ENCODE measurements at places on chromosomes 1 and 21. TPM values are rescaled to one million over a fixed set of nuclear protein-coding genes. Genes with fewer than 3 reads are reported as not detected.
A peak's percentile ranks its signal among the peaks of the same experiment; 100 is the strongest.

DNA sequence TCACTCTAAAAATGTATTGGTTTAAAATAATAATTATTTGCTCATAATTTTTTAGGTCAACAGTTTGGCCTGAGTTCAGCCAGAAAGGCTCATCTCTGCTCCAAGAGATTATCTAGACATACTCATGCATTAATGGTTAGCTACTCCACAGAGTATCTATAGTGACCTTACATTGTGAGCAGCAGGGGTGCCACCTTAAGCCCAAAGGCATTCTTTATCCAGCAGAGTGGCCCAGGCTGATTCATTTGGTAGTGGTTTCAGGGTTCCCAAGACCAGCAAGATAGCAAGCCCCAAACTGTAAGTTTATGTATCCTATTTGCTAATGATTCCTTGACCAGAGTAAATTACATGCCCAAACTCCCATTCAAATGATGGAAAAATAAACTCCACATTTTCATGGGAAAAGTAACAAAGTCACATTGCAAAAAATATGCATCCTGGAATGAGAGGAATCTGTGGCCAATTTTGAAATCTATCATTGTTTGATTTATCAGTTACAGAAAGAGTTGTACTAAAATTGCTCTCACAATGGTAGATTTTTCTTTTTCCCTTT lies 182.6 kb upstream of the KCNK2 start:
- no peaks in the 10 kb centered on the region for H3K4me1 ChIP-seq
- H3K27ac ChIP-seq: no peak overlapping the region
- no peaks in the 10 kb centered on the region for H3K27me3 ChIP-seq
- H3K4me3 ChIP-seq: no peak overlapping the region
- no peaks in the 10 kb centered on the region for H3K36me3 ChIP-seq

Gene SLC45A3
- total RNA-seq: 5.3 TPM

DNA sequence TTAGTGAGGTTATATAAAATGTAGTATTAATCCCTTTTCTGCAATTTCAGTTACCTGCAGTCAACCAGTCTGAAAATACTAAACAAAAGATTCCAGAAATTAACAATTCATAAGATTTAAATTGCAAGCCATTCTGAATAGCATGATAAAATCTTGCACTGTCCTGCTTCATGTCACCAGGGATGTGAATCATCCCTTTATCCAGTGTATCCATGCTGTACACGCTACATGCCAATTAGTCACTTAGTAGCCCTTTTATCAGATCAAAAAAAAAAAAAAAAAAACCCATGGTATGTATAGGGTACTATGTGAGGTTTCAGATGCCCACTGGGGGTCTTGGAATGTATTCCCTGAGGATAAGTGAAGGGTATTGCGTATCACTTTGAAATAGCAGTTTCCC lies 191.3 kb upstream of the HP1BP3 start:
- H3K27ac ChIP-seq: no peak overlapping the region
- H3K4me3 ChIP-seq: no peak overlapping the region
- DNase-seq: no peak
- no peaks in the 10 kb centered on the region for H3K36me3 ChIP-seq
- H3K4me1 ChIP-seq: peaks cover 11% of the 10 kb centered on the region

Gene SLC25A44
- total RNA-seq: 23.7 TPM

GRCh38 chr1:158147401-158147800 lies 33.3 kb upstream of the CD1D start:
- no peak overlapping the region for H3K4me3 ChIP-seq
- H3K36me3 ChIP-seq: no peaks in the 10 kb centered on the region
- no peak overlapping the region for H3K27ac ChIP-seq

Gene MATN1
- 1.5 TPM for total RNA-seq

Gene VAV3
- 6.9 TPM for total RNA-seq

DNA sequence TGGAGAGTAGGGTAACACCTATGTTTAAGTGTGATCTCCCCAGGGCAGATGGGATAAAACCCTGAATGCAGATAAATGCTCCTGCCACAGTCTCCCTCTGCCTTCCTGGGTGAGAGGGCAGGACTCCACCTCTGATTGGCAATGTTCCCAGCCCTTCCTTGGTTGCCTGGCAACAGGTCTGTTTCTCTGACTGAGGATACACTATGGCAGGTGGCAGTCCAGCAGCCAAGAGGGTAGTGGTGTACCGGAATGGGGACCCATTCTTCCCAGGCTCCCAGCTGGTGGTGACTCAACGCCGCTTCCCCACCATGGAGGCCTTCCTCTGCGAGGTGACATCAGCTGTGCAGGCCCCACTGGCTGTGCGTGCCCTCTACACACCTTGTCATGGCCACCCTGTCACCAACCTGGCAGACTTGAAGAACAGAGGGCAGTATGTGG lies at the start of gene DCDC2B:
DCDC2B (plus strand) TSS at position 199 of the 438 bp plus-strand sequence; CDS start at position 204, 5 bp downstream.
- no peak within 1 kb of the TSS for H3K4me3 ChIP-seq
- no peak within 1 kb of the TSS for H3K27ac ChIP-seq
- no peaks in the 10 kb centered on the region for H3K27me3 ChIP-seq

Gene SLC50A1
- 22.2 TPM for total RNA-seq

GRCh38 chr1:223700942-223701637 lies 11.2 kb upstream of the CAPN2 start:
- no peak for DNase-seq
- peak overlapping the region; percentile 59 for H3K4me3 ChIP-seq
- H3K27me3 ChIP-seq: no peaks in the 10 kb centered on the region
- H3K36me3 ChIP-seq: no peaks in the 10 kb centered on the region
- peak overlapping the region; percentile 97 for H3K27ac ChIP-seq

- no peak overlapping the region for H3K27ac ChIP-seq
- no peak for DNase-seq
- H3K4me1 ChIP-seq: no peaks in the 10 kb centered on the region
Observed at GRCh38 chr1:30159015-30159414, 564.4 kb downstream of the MATN1 start.

Gene RYR2
- 75.9 TPM for total RNA-seq

DNA sequence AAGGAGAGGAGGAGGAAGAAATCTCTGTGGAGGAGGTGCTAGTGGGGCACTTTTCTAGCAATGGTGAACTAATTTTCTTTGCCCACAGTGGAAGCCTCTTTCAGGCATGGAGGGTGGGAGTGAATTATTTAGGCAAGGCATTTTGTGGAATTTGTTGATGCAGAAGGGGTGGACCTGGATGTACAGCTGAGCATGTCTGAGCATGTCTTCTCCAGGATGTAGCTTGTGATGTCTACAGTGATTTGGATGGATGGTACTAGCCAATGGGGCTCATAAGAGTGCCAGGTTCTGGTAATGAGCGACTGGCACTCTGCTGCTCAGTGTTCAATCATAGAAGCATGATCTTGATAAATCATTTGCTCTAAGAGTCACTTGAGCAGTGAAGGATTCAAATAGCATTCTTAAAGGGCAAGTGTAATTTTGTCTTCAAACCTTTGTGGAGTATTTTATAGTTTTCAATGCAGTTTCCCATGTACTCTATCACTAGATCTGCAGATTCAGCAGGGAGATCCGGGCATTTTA lies 153.9 kb upstream of the LMO4 start:
- no peaks in the 10 kb centered on the region for H3K27me3 ChIP-seq
- H3K4me1 ChIP-seq: no peaks in the 10 kb centered on the region
- DNase-seq: no peak
- H3K4me3 ChIP-seq: no peak overlapping the region
- no peak overlapping the region for H3K27ac ChIP-seq
- H3K36me3 ChIP-seq: no peaks in the 10 kb centered on the region

GRCh38 chr1:87017998-87018672 lies 103.7 kb downstream of the HS2ST1 start:
- no peak overlapping the region for H3K27ac ChIP-seq
- DNase-seq: no peak
- no peaks in the 10 kb centered on the region for H3K27me3 ChIP-seq
- H3K4me1 ChIP-seq: no peaks in the 10 kb centered on the region

Gene RIPPLY3
- total RNA-seq: not detected

DNA sequence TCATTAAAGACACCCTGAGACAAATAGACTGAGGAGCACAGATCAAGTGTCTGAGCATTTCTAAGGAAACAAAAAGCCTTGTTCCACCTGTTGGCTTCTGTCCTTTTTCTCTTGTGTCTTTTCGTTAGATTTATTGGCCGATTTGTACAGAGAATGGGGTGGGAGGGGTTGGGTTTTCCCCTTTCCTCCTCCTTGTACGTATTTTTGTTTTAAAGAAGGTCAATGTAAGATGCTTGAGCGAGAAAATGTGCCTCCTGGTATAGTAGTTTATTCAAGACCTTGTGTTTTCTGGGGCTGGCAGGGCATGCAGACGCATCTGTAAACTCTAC lies 1.2 kb downstream of the BCL9 start:
- peak overlapping the region; percentile 75 for H3K4me3 ChIP-seq
- DNase-seq: no peak
- H3K36me3 ChIP-seq: no peaks in the 10 kb centered on the region
- H3K4me1 ChIP-seq: peaks cover 16% of the 10 kb centered on the region
- peak overlapping the region; percentile 97 for H3K27ac ChIP-seq

DNA sequence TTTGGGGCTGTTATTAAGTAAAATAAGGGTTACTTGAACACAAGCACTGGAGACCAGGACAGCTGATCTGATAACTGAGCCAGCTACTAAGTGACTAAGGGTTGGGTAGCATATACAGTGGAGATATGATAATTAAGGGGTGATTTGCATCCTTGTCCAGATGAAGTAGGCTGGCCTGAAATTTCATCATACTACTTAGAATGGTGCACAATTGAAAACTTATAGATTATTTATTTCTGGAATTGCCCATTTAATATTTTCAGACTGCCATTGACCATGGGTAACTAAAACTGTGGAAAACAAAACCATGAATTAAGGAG lies 3.8 kb upstream of the CD1B start:
- no peak overlapping the region for H3K27ac ChIP-seq
- H3K36me3 ChIP-seq: no peaks in the 10 kb centered on the region
- DNase-seq: no peak
- H3K4me3 ChIP-seq: no peak overlapping the region
- H3K27me3 ChIP-seq: no peaks in the 10 kb centered on the region
- H3K4me1 ChIP-seq: no peaks in the 10 kb centered on the region

Gene BNIPL
- 2.6 TPM for total RNA-seq

Gene ADAMTS1
- 310 TPM for total RNA-seq

Gene CFHR4
- total RNA-seq: not detected

Gene EVA1C
- 81.2 TPM for total RNA-seq

Gene CRP
- total RNA-seq: not detected

- H3K4me1 ChIP-seq: no peaks in the 10 kb centered on the region
- H3K27ac ChIP-seq: no peak overlapping the region
- no peak overlapping the region for H3K4me3 ChIP-seq
- H3K36me3 ChIP-seq: no peaks in the 10 kb centered on the region
Observed at GRCh38 chr1:65386439-65386838, 34.0 kb upstream of the LEPR start.

- peak overlapping the region; percentile 5 for H3K27ac ChIP-seq
- DNase-seq: no peak
- H3K36me3 ChIP-seq: no peaks in the 10 kb centered on the region
- no peaks in the 10 kb centered on the region for H3K27me3 ChIP-seq
- H3K4me3 ChIP-seq: no peak overlapping the region
Observed at GRCh38 chr1:185808631-185809030, 74.4 kb downstream of the HMCN1 start.

Gene SYT2
- not detected for total RNA-seq

DNA sequence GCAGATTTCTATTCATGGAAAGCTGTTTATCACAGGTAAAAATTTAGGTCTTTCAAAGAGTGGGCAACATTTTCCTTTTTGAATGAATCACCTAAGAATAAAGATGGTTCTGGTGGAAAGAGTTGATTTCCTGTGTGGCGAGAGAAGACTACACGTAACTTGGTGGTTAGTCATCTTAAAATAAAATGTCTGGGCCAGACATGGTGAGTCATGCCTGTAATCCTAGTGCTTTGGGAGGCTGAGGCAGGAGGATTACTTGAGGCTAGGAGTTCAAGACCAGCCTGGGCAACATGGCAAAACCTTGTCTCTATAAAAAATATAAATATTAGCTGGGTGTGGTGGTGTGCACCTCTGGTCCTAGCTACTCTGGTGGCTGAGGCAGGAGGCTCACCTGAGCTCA lies 65.7 kb downstream of the DISP1 start:
- no peak overlapping the region for H3K4me3 ChIP-seq
- no peaks in the 10 kb centered on the region for H3K27me3 ChIP-seq
- peaks cover 4% of the 10 kb centered on the region for H3K4me1 ChIP-seq
- no peak for DNase-seq

Gene ERI3
- total RNA-seq: 96.3 TPM

GRCh38 chr21:17427157-17427556 lies 85.7 kb upstream of the CXADR start:
- H3K4me1 ChIP-seq: no peaks in the 10 kb centered on the region
- H3K27me3 ChIP-seq: no peaks in the 10 kb centered on the region
- no peak for DNase-seq
- no peaks in the 10 kb centered on the region for H3K36me3 ChIP-seq
- no peak overlapping the region for H3K27ac ChIP-seq

DNA sequence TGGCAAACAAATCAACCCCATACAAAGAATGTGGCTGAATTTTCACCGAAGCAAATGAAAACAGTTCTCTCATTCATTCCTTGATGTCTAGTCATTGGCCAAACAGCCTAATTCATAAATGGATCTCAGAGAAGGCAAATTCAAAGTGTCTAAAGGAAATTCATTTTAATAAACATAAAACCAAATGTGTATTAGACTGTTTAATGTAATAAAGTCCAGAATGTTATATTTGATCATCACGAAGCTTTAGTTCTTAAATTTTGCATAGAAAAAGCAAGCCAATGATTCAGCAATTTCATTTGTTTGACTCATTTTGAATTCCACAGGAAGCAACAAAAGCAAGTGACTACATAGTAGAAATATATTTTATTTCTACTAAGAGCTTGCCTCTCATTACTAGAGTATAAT lies 379.2 kb upstream of the ADAMTS5 start:
- no peaks in the 10 kb centered on the region for H3K27me3 ChIP-seq
- H3K4me3 ChIP-seq: no peak overlapping the region
- no peak overlapping the region for H3K27ac ChIP-seq
- no peaks in the 10 kb centered on the region for H3K4me1 ChIP-seq
- no peaks in the 10 kb centered on the region for H3K36me3 ChIP-seq

All from thoracic aorta (tissue), 2 donors.